Renal cortex interstitium (tissue), 15 donors: ENCODE measurements at places on chromosomes 6 and 20. TPM values are rescaled to one million over a fixed set of nuclear protein-coding genes. Genes with fewer than 3 reads are reported as not detected.

The CST2 gene
- not detected for polyA plus RNA-seq

The CALHM4 gene
- polyA plus RNA-seq: 0.88 TPM

The GATA5 gene
- 10.8 TPM for polyA plus RNA-seq

The LYRM4 gene
- polyA plus RNA-seq: 46.0 TPM

The ZFP57 gene
- polyA plus RNA-seq: 0.28 TPM

The ADGRB3 gene
- 3.6 TPM for polyA plus RNA-seq

The BPIFA1 gene
- polyA plus RNA-seq: not detected

The CASP8AP2 gene
- 23.3 TPM for polyA plus RNA-seq

The DUSP22 gene
- 23.2 TPM for polyA plus RNA-seq

The HDGFL1 gene
- polyA plus RNA-seq: not detected

The HNF4A gene
- 53.0 TPM for polyA plus RNA-seq

The OR2J2 gene
- polyA plus RNA-seq: not detected

The SYS1 gene
- 34.1 TPM for polyA plus RNA-seq

The ACTL10 gene
- polyA plus RNA-seq: 0.76 TPM

The MEI4 gene
- polyA plus RNA-seq: 1.6 TPM
